ENCODE measurements at places on chromosomes 7 and 10. TPM values are rescaled to one million over a fixed set of nuclear protein-coding genes. Genes with fewer than 3 reads are reported as not detected.
A peak's percentile ranks its signal among the peaks of the same experiment; 100 is the strongest.

DNA sequence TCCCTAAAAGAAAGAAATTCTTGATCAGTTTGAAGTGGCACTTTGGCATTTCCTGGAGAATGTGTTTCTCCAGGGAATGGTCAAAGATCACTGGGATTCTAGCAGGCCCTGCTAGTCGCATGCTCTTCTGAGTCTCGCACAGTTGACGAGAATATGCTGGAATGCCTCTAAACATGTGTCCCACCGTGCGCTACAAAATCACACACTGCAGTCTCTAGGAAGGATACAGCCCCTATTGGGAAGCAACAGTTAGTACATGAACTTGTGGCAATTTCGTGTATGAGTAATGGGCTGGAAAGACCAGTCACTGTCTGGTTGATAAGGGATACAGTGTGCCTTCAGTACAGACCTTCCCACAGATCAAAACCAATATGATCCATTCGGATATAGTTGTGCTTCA lies 257.9 kb downstream of the PRPF18 start:
- no peak for DNase-seq
- no peak overlapping the region for H3K27ac ChIP-seq
- no peaks in the 10 kb centered on the region for H3K36me3 ChIP-seq
- no peaks in the 10 kb centered on the region for H3K27me3 ChIP-seq
- H3K4me3 ChIP-seq, result no peak overlapping the region
- H3K4me1 ChIP-seq, result no peaks in the 10 kb centered on the region

Gene BAMBI
- 1,010 TPM for total RNA-seq

DNA sequence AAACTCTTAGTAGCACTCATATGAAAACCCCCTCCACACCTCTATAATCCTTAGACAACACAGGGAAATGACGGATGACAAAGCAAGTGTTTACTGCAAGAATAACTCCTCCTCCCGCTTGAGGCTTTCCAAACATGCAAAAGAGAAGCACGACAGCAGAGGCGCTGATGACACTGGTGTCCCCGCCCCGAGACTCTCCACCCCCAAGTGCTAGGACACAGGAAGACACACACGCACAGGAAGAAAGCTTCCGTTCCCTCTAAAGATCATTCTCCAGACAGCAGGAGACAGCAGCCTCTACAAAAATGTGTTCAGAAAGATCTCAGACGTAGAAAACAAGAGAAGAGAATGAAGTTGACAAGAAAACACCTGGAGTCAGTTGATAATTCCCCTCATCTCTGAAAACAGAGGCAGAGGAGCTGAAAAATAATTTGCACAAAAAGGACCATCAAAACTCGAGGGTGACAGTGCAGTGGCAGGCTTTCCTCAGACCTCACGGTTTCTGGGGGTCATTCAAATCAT lies 90.2 kb downstream of the DLG5 start:
- H3K36me3 ChIP-seq, result peaks cover 18% of the 10 kb centered on the region
- H3K27ac ChIP-seq, result peak overlapping the region; percentile 96
- peak; percentile 8 for DNase-seq

Gene ACTR1A
- total RNA-seq, result 147 TPM

GRCh38 chr7:139635526-139636302 lies 112.2 kb downstream of the CLEC2L start:
- H3K27ac ChIP-seq, result peak overlapping the region; percentile 64
- no peaks in the 10 kb centered on the region for H3K4me1 ChIP-seq

Gene FEZF1
- not detected for total RNA-seq

DNA sequence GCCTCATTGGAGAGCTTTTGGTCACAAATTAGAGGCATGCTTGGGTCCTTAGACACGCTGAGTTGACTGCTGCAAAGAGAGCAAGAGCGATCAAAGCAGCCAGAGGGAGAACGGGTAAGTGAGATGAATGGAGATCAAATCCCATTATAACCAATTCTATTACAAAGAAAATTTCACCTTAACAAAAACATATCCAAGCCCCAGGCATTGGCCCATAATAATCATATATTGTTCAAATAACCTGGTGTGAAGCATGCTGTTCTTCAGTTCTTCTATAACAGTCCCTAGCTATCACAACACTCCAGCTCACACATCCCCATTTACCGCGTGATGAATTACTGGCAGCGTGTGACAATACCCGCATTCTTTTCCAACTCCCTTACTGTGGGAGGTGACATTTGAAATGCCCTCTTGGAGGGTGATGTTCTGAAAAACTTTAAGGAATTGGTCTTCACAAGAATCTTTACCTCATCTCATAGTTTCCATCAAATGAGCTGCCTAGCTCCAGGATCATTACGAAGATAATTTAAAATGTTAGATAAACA lies 156.1 kb upstream of the PLXNA4 start:
- H3K4me3 ChIP-seq, result no peak overlapping the region
- H3K27me3 ChIP-seq, result no peaks in the 10 kb centered on the region
- H3K36me3 ChIP-seq, result no peaks in the 10 kb centered on the region
- DNase-seq, result no peak
- H3K4me1 ChIP-seq, result no peaks in the 10 kb centered on the region

Gene GIMAP5
- total RNA-seq, result 0.45 TPM

DNA sequence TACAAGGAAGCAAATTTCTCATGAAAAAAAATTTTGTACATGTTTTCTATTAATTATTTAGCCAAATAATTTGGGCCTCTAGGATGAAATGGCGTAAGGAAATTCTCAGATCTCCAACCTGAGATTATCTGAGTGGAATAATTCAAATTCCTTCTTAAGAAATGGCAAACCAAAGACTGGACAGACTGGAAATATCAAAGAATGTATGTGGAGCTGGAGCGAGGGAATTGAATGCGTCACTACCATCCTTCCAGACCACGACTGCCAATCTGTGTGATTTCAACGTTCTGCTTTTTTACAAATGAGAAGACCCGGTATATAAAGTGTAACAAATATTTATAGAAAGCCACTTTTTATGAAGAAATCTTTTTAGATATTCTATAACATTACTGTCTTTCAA lies 12.4 kb upstream of the BLNK start:
- H3K27ac ChIP-seq, result no peak overlapping the region
- no peak overlapping the region for H3K4me3 ChIP-seq
- H3K4me1 ChIP-seq, result peaks cover 11% of the 10 kb centered on the region
- no peaks in the 10 kb centered on the region for H3K36me3 ChIP-seq
- DNase-seq, result no peak

GRCh38 chr7:55964261-55965099 lies at the start of gene NIPSNAP2:
Gene NIPSNAP2 (plus strand): TSS chr7:55964585. CDS start chr7:55964610, 25 bp downstream.
- peak within 1 kb of the TSS; percentile 74 for H3K4me3 ChIP-seq
- no peaks in the 10 kb centered on the region for H3K36me3 ChIP-seq
- H3K4me1 ChIP-seq, result peaks cover 8% of the 10 kb centered on the region
- DNase-seq, result peak; percentile 88
- peaks cover 12% of the 10 kb centered on the region for H3K27me3 ChIP-seq

DNA sequence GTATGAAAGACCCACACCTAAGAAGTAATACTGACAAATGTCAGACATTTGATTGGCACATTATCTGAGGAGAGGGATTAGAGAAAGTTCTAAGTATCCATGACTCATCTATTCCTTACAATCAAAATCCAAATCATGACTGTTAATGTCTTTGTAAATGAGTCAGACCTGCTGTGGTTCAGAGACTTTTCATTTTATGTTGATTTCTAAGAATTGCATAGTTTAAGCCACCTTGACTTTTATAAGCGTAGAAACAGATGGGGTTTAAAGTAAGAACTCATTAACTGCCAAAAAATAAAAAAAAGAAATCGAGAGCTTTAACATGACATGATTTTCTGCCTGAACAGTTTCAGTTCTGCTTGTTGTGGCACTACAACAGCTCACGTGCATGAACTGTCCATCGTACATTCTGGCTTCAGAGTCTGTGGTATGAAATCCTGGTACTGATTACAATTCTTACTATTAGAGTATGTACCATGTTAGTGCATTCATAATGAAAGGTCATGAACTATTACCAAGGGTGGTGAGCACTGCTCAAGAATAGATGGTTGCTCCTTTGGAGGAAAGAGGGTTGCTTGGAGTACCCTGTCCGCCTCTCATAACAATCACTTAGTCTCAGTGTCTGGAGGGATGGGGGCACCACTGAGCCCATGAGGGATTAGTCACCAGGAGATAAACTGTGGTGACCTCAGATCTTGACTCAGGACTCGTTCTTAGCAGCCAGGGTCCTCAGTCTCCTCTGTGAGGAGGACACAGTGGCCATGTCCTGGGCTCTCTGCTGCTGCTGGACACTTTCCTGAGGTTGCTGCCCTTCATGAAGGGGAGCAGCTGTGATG lies 42.2 kb downstream of the ACSM6 start:
- H3K4me3 ChIP-seq, result no peak overlapping the region
- H3K4me1 ChIP-seq, result peaks cover 2% of the 10 kb centered on the region
- no peaks in the 10 kb centered on the region for H3K27me3 ChIP-seq
- H3K27ac ChIP-seq, result no peak overlapping the region

DNA sequence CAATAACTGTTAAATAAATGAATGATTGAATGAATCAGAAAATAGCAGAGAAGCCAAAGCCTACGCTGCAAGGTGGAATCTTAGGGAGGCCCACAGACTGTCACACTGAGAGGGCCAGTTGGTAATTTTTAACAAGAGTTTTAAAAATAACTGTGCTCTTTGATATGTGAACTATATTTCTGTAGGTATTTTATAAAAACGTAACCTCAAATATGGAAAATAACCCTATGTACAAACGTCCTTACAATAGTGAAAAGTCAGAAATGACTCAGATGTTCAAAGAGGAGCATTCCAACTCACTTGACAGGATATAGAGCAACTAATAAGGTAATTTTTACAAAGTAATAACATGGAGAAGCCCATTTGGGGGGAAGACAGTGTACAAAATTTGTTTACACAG lies 18.9 kb upstream of the TMEM273 start:
- H3K4me1 ChIP-seq, result no peaks in the 10 kb centered on the region
- DNase-seq, result no peak
- H3K4me3 ChIP-seq, result no peak overlapping the region
- H3K36me3 ChIP-seq, result no peaks in the 10 kb centered on the region
- no peaks in the 10 kb centered on the region for H3K27me3 ChIP-seq

- peaks cover 9% of the 10 kb centered on the region for H3K4me1 ChIP-seq
- H3K27ac ChIP-seq, result no peak overlapping the region
- no peak for DNase-seq
- no peak overlapping the region for H3K4me3 ChIP-seq
- no peaks in the 10 kb centered on the region for H3K27me3 ChIP-seq
These were observed 116.9 kb upstream of the PCGF5 start for GRCh38 chr10:91103384-91104192.
